ENCODE measurements at places on chromosomes 12 and 14.

GRCh38 chr14:74963705-74964271 is 8.4 kb upstream of the PGF start:
- DNase-seq: no peak

- DNase-seq: no peak
Observed at GRCh38 chr14:25904446-25904845, 693.4 kb downstream of the NOVA1 start.

DNA sequence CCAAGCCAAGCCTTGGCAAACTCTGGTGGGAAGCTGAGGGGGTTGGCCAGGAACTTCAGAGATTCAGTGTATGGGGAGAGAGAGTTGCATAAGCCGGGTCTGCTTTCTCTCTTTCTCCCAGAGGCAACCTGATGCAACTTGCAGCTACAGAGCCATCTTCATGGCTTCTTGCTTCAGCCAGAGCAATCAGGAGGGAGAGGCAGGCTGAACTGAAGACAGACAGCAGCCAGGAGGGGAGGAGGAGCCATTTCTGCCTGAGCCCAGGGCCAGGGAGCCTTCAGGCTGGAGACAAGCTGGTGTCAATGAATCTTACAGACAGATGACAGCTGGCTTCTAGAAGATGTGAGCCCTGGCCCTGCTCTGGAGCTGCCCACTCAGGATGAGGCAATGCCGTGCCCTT is 18.7 kb downstream of the NPC2 start:
- no peak for DNase-seq

DNA sequence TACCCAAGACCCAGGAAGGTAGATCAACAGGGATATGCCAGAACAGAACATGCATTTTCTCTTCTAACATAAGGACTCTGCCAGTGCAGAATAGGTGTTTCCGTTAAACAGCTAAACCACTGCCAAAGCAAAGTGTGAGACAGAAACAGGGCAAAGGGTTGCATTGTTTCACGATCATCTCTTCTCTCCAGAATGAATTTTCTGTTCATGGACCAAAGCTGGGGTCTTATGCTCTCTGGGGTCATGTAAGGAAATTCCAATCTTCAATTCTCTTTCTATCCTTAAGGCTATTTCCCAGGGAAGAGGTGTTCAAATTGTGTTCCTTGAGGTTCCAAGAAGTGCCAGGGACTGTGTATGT is 10.9 kb downstream of the PSMB5 start:
- no peak for DNase-seq

DNA sequence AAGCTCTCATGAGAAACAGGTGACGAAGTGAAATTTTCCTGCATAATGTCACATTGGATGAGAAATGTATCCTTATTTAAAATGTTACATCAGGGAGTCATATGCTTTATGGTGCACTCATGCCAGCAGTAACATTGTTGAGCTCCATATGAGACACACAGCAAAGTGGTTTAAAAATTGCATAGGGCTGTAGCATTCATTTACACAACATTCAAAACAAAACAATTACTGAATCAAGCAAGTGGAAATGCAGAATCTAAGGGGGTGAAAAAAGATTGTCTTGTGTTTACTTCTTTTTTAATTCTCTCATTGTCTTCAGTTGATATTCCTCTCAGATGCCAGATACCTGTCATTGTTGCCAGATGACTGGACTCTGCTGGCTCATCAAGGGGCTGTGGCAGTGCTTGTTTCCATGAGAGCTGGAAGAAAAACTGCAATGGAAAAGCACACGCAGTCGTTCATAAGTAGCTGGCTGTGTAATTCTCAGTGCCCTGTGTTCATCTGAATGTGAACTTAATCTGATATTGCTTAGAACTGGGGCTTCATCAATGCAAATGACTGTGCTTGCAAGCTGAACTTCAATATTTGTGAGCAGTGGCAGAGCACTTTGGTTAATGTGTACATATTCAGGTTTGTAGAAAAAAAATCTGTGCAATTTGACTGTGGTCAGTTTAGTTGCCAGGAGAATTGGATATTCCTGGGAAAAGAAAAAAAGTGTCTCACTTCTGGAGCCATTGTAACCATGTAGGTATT is 305.6 kb downstream of the RAD51B start:
- DNase-seq: no peak

DNA sequence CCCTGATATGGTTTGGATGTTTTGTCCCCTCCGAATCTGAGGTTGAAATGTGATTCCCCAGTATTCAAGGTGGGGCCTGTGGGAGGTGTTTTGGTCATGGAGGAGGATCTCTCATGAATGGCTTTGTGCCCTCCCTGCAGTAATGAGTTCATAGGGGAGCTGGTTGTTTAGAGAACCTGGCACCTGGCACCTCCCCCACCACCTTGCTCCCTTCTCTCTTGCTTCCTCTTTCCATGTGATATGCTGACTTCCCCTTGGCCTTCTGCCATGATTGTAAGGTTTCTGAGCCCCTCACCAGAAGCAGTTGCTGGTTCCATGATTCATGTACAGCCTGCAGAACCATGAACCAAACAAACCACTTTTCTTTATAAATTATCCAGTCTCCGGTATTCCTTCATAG is 32.6 kb downstream of the CD163L1 start:
- no peak for DNase-seq

DNA sequence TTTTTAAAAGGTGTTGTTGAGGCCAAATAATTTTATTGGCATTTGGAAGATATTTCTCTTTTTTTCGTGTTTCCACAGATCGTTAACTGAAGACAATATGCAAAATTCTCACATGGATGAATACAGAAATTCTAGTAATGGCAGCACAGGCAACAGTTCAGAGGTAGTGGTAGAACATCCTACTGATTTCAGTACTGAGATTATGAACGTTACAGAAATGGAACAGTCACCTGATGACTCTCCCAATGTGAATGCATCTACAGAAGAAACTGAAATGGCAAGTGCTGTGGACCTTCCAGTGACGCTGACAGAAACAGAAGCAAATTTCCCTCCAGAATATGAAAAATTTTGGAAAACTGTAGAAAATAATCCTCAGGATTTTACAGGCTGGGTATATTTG is 11.2 kb downstream of the PRPF39 start:
- DNase-seq: no peak

GRCh38 chr14:33959692-33960151 is 8.8 kb upstream of the EGLN3 start:
- no peak for DNase-seq

GRCh38 chr12:92540782-92541423 is 161.9 kb upstream of the PLEKHG7 start:
- DNase-seq: no peak

DNA sequence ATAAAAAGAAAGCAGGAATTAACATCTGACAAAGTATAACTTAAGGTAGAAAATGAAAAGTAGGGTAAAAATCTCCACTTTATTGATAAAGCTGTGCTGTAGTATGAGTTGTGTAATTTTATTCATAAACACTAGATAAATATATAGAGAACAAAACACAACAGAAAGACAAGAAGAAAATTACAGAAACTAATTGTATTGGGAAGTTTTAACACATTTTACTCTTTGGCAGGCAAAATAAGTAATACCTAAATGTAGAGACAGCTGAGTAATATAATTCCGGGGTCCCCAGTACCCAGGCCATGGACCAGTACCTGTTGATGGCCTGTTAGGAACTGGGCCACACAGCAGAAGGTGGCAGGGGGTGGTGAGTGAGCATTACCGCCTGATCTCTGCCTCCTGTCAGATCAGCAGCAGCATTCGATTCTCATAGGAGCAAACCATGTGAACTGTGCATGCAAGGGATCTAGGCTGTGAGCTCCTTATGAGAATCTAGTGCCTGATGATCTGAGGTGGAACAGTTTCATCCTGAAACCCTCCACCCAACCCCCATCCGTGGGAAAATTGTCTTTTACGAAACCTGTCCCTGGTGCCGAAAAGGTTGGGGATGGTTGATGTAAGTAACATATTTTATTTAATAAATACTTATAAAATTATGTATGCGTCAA is 84.4 kb upstream of the ETV6 start:
- DNase-seq: no peak

Measured in stimulated activated CD4-positive, alpha-beta T cell treated with anti-CD3 and anti-CD28 coated beads, Interleukin-15, amount 100 ng/mL, for 1 hour (primary cell).